ENCODE measurements at places on chromosomes 3 and 15. TPM values are rescaled to one million over a fixed set of nuclear protein-coding genes. Genes with fewer than 3 reads are reported as not detected.

The CLDN11 gene
- total RNA-seq = 1.9 TPM

DNA sequence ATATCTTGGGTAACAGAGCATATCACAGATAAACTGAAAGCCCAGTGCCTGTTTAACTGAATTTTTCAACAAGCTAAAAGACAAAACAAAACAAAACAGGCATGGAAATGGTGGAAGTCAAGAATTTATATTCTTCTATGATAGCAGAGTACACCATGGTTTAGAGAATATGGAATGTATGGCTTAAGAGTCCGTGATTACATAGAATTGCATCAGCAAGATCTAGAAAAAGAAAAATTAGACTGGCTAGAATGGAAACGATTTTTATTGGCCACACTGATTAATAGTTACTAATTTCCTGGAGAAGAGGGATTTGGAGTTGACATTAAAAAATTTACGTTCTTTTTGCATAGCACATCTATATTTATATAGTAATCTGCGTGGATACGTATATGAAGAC, 435.2 kb upstream of the DPPA4 start:
- no peak for DNase-seq

DNA sequence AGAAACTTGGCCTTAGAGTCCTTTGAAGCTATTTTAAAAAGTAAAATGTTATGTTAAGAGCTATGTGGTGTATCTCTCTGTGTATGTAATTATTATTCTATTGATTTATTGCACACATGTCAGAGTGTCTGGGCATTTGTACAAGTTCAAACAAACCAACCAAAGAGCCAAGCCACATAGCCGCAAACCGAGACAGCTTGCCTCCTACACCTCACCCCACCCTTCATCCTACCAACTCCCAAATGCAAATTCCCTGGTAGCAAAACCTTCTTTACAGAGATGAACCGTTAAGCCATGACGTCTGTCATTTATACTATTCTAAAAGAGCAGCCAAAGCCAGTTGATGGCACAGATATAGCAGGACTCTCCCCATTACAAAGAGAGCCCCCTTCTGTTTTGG, 332.3 kb downstream of the ERC2 start:
- DNase-seq = no peak

- DNase-seq = no peak
Observed at GRCh38 chr3:154139996-154140436, 18.8 kb downstream of the ARHGEF26 start.

DNA sequence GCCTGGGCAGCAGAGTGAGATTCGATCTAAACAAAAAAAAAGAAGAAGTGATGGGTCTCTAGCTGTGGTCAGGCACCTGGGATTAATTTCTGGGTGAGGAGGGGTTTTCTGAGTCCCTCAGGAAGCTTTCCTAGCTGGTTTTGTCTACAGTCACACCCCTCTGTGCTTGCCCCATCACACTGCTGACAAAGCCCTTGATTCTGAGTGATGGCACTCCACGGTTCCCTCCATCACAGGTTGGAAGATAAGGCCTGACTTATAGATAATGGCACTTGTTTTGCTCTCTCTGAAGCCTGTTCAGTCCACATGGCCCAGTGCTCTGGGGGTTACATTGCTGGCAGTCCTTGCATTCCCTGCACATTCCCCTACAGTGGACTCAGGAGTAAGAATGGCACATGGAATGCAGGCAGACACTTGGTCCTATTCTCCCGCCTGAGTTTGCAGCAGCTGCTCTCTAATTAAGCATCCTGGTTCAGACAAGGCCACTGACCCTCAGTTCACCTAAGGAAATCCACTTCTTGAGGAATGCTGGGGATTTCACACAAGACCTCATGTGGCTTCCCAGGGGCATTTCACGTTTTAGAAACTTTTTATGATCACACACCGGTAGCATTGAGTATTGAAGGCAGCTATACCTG, 81.0 kb upstream of the NMNAT3 start:
- DNase-seq = no peak
